Uterus (tissue), 4 donors: ENCODE measurements at places on chromosomes 4 and X.

- DNase-seq: no peak
These were observed 87.3 kb downstream of the STPG2 start for GRCh38 chr4:98055800-98056501.

DNA sequence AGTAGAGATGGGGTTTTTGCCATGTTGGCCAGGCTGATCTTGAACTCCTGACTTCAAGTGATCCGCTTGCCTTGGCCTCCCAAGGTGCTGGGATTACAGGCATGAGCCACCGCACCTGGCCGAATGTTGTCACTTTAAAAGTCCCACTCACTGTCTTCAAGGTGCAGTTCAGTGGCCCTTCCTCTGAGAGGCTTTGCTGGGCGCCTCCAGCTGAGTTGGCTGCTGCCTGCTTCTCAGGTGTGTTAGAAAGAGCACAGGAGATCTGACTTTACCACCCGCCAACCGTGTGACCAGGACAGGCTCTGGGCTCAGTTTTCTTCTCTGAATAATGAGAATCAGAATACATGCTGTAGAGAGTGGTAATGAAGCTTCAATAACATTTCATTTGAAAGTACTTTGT is 207.4 kb downstream of the CEP135 start:
- DNase-seq: no peak

DNA sequence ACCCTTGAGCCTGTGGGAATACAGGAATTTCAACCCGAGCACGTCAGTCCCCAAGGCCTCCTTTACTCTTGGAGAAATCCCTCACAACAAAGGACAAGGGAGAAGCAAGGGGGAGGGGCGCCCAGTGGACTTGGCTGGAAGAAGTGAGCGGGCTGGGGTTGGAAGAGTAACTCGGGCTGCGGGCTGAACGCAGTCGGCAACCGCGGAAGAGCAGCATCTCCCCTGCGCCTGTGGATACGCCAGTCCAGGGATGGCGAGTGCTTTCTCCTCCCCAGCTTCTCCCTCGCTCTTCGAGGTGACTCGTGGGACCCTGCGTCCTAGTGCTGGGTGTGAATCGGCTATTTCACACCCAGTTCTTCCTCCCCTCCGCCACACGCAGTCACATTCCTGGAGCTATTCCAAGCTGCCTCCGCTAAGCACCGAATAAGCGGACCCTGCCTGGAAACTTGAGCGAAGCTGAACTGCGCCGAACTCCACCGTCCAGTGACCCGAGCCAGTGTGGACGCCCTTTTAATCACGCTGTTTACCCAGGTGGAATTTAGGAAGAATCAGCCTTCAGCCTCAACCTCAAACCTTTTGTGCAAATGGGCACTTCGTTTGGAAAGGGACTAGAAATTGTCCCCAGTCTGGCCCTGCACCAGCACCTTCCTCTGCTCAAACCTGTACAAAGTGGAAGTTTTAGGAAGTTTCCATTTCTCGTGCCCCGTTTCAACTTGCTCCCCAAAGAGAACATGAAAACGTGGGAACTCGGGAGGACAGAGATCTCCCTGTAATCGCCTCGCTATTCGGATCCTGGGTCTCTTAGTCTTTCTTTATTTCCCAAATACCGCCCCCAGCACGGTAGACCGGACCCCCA is 64.3 kb upstream of the WDR17 start:
- peak; percentile 31 for DNase-seq

- no peak for DNase-seq
These were observed 97.8 kb upstream of the ANK2 start for GRCh38 chr4:112951362-112952312.

- no peak for DNase-seq
These were observed 37.5 kb downstream of the PIGG start for GRCh38 chr4:536351-536972.

DNA sequence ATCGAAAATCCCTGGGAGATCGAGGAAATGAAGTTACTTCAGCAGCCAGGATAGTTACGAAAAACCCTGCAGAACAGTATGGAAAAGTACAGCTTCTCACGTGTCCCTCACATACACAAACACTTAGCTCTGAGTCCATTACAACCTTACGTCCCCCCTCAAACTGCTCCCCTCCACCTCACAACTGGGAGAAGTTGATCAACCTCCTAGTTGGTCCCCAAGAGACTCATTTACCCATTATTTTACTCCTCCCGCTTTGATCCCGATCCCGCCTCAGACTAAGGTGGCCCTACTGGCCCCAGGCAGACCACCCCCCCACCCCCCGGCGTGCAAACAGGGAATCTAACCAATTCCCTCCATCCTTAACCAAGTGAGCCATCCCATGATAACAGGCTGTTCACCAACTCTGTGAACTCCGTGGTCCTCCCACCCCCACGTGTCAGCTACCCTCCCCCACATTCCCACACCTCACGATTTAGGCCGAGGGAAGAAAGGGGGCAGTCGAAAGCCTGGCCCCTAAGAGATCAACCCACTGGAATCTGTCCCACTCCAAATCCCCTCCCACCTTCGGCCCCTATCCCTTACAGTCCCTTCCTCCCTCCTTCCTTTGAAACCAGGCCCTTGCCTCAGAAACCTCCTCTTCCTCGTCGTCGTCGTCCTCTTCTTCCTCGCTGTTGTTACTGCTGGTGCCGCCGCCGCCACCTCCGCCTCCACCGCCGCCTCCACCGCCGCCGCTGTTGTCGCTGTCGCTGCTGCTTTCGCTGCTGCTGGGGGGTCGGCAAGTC is 755 bp downstream of the ANKRD17 start:
- DNase-seq: peak; percentile 34

DNA sequence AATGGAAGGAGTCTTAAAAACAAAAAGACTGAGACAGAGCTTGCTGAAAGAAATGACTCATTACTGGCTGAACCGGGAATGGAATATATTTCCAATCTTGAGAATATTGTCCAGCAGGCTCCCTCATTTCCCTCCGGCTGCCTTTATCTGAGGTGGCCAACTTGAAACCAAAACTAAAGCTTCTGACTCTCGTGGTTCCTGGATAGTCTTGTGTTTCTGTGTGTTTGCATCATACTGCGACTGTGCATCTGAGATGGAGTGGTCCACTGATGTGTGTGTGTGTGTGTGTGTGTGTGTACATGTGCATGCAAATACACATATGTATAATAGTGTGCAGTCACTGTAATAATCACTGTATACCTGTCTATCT is 145.6 kb upstream of the SCML1 start:
- DNase-seq: no peak

- no peak for DNase-seq
These were observed 189.8 kb upstream of the ANK2 start for GRCh38 chr4:112859456-112860184.

DNA sequence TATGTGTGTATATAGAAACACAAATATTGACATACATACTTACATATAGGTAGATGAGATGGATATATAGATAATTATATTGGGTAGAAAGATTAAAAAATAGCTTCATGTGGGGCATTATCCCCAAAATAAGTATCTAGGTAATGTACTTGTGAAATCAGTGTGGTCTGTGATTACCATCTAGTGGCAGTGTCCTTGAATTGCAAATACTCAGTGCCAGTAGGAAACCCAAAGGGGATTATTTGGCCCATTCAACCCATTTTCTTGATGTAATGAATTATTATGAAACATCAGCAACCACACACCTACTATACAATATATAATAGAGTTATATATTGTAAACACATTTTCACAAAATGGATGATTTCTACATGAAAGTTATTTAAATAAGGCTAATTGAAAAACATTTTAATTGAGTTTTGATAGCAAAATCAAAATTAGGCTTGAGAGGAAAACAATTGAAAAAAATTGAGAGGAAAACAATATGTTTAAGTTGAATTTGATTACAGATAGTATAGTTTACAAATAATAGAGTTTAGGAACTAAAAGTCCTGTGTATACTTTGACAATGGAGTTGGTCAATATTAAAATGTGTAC is 389.4 kb downstream of the GALNTL6 start:
- no peak for DNase-seq

- no peak for DNase-seq
These were observed 13.6 kb downstream of the DDX53 start for GRCh38 chrX:23013366-23013765.

GRCh38 chr4:187071946-187072600 is 348.4 kb upstream of the FAT1 start:
- no peak for DNase-seq
